ENCODE measurements at places on chromosomes 7 and 10. TPM values are rescaled to one million over a fixed set of nuclear protein-coding genes. Genes with fewer than 3 reads are reported as not detected.

DNA sequence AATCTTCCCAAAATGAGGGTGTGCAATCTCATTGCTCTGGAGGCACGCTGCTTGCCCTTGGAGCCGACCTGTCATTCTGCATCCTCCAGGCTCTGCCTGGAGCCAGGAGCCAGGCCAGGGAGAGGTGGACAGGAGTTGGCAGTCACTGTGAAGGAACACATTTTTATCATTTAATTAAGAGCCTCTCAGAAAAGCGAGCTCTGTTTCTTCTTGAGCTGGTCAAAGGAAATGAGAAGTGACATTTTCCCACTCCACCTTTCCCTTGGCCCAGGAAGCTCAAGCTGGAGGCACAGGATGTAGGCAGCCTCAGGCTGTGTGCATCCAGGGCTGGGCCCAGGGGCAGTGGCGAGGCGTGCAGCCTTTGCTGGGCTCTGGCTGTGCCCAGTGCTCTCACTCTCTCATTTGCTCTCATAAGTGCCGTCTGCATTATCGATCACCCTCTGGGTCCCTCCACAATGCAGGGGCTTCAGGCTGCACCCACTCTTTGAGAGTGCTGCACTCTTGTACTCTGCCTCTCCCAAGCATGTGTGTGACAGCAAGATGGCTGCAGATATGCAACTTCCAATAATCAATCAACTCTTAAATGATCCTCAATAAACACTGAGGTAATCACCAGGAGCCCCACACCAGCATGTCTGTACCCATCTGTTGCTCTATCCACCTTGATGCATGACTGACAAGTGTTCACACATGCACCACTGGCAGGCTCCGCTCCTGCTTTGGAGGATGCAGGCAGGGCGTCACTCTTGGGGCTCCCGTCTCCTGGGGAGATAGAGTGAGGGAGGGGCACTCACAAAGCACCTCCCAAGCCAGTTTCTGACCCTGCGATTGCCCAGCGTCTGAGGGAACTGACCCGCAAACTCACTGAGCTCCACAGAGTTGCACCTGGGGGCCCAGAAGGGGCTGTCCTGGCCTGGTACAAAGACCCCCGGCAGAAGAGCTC, 171.4 kb downstream of the ZNF248 start:
- DNase-seq: no peak

DNA sequence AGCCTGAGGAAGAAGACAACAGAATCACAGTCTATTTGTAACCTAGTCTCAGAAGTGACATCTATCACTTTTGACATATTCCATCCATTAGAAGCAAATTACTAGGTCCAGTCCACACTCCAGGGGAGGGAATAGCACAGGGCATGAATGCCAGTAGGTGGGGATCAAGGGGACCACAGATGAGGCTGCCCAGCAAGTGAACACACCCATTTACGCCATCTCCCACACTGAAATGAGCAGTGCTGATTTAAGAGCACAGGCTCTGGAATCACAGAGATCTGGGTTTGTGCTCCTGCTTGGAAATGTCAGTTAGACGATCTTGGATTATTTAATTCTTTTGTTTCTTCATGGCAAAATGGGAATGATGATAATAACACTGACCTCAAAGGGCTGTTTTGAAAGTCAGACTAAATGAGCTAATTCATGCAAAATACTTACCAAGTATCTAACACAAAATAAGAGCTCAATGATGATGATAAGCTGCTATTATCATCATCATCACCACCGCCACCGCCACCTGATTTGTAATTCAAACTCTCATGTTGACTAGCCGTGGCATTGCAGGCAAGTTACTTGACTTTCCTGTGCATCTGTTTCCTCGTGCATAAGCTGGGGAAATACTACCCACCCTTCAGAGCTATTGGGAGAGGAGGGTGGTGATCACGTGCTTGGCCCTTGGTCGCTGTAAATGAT, 138.9 kb upstream of the KLF14 start:
- DNase-seq: no peak

DNA sequence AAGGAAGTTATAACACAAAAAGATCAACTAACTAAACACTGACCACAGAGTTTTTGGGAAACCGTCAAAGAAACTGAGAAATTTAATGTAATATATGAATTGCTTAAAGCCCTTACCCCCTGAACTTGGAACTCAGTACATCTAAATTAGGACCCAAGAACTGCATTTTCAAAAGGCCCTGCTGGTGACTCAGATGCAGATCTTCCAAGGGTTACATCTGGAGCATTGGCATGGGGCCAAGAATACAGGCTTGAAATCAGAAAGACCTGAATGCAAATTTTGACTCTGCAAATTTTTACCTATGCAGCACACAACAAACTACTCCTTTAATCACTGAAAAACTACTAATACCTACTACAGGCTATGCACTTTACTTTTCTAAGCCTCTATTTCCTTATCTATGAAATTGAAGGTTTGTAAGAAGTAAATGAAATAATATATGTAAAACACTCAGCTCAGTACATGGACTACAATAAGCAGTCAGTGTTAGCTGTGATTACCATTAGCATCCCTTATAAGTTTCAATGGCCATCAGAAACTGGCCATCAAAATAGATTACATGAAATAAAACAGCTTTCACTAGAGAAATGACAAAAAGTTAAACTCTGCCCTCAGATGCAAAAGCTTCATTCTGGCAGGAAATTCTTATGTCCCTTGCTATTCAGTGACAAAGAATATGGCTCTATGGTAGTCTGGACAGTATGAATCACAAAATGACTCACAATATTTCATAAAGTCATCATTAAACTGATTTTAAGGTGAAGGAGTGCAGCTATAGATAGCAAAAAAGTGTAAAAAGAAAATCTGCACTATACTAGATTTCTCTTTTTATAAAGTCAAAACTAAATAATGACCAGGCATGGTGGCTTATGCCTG, 43.6 kb downstream of the NSUN6 start:
- no peak for DNase-seq

DNA sequence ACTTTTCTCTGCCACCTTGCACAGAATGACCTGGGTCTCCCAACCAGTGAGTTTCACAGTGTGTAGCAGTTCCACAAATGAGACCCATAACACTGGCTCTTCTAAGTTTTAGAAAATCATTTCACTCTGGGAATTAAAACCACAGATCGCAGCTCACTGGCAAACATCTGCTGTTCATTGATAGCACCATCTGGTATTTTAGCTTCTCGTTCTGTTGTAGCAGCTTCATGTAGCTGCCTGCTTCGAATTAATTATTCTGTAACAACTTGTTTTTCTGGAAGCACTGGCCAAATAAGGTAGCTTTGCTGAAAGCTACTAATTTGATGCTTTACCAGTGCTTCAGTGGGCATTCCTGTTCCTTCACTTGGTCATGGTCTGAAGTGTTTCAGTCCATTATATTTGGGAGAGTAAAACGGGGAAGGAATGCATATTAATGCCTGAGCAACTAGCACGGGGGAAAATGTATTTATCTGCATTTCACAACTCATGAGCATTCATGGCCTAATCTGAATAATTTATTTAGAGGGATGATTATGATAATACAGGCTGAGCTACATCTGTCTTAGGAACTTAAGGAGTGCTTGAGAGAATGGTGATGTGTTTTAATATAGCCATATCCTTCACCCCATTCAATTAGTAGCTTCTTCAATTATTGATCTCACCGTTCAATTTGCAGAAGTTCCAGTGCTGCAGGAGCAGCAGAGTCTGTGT, 447.4 kb downstream of the XPNPEP1 start:
- DNase-seq: no peak

GRCh38 chr7:5177060-5177459, 13.0 kb upstream of the WIPI2 start:
- DNase-seq: no peak

DNA sequence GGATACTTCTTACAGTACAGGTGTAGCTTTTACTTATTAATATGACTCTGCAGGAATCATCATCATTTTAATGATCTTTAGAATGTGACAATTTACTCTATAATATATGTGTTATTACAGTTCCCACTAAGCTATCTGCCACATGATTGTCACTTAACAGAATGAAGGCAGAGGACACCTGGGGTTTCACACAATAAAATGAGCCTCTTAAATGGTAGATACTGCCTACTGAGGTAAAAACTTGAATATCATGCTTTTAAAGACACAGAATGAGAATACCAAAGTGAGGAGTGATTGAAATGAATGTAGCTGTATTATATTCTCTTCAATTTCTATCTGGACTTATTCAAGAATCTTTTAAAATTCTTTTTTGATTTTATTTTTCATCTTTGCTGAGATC, 1255.3 kb upstream of the LRRN3 start:
- no peak for DNase-seq

- no peak for DNase-seq
Observed at GRCh38 chr7:131300572-131301466, 26.9 kb upstream of the MKLN1 start.

GRCh38 chr7:157568106-157568769, 231.4 kb downstream of the DNAJB6 start:
- no peak for DNase-seq

GRCh38 chr7:34675749-34676374, 17.8 kb downstream of the NPSR1 start:
- no peak for DNase-seq

DNA sequence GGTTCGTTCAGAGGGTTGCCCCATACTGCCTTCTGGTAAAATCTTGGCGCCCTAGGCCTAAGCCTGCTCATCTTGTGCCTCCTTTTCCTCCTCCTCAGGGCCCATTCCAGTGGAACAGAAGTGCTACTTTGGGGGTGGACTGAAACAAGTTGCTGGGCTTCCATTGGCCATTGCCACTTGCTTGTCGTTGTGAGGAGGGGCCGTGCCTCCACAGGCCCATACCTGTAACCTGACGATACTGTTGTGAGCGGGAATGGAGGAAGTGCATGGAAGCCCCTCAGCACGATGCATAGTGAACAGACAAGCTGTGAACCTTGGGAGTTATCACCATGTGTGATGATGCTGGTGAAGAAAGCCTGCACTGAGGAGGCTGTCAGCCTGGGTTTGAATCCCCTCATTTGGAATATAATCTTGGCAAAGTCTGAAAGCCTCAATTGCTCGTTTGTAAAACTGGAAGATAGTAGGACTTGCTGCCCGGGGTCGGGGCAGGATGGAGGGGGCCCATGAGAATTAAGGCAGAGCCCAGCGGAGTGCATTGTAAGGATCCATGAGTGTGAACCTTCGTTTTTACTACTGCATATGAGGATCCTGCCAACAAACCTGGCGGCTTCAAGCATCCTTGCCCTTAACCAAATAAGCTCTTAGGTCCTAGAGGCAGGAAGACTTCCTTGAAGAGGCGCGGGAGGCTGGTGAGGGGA, 671 bp upstream of the PAPSS2 start:
- DNase-seq: peak; percentile 6

DNA sequence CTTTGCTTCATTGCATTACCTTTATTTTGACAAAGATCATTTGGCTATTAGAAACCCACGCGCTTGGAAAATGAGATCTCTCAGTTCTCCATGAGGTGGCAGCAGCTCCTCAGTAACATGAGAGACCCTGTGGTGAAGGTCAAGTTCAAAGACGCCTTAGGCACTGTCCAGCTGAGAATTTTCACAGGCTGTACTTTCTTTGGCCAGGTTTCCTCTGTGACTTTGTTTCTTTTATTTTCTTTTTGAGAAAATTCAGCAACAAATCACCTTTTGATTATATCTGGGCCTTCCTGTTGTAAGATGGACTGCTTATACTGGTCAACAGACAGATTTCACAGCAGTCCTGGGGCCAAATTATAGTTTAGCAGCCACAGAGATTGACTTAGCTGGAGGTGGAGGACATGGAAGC, 54.5 kb downstream of the RAB18 start:
- DNase-seq: peak; percentile 28

DNA sequence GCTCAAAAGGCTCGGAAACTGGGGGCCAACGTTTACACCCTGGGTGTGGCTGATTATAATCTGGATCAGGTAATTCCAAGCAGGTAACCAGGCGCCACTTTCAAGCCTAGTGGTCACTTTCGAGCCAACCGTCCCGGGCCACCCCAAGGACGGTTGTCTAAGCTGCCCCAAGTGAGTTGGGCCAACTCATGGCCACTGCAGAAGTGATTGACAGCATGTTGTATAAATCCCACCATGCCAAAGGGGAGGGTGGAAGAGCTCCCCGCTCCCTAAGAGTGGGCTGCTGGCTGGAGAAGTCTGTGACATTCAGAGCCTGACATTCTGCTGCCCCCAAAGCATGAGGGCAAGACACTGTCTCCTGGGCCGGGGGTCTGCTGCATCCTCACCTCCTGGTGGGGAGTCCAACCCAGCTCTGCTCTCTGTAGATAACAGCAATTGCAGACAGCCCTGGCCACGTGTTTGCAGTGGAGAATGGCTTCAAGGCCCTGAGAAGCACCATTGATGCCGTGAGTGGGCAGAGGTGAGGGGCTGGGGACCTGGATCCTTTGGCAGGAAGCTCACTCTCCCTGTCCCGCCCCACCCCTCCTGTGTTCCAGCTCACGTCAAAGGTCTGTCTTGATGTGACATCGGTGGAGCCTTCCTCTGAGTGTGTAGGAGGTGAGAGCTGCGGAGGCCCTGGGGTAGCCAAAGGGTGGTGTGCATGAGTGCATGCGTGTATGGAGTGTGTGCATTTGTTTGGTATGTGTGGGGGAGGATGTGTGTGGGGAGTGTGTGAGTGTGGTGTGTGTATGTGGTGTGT, 10.8 kb downstream of the ANTXRL start:
- no peak for DNase-seq

DNA sequence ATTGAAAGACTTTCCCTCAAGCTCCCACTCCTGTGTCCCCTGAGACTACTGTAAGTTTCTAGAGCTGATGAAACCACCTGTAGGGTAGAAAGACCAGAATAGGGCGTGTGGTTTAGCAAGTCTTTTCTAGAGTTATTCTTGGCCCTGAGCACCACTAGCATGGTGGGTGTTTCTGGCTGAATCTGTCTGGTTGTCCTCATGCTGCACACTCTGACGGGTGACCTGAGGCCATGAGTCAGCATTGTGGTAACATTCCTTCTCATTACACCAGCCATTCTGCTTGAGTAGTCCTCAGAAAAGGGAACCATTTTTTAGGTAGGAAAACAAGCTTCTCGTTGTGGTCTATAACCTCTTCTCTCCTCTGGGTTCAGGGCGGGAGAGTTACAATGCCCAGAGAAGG, 250.3 kb downstream of the SNX13 start:
- DNase-seq: no peak

GRCh38 chr7:116354171-116354545, 143.8 kb downstream of the TES start:
- DNase-seq: no peak

HPSE2 gene
- polyA plus RNA-seq: not detected

CYP2C19 gene
- not detected for polyA plus RNA-seq

ADK gene
- 37.2 TPM for polyA plus RNA-seq

HOXA7 gene
- 0.37 TPM for polyA plus RNA-seq

ZNF511 gene
- 30.5 TPM for polyA plus RNA-seq

SORBS1 gene
- 0.21 TPM for polyA plus RNA-seq

ANKIB1 gene
- polyA plus RNA-seq: 17.7 TPM
